Effector CD4-positive, alpha-beta T cell (primary cell): ENCODE measurements at places on chromosomes 13 and 19.
A peak's percentile ranks its signal among the peaks of the same experiment; 100 is the strongest.

- DNase-seq = peak; percentile 23
These were observed 6.1 kb upstream of the KANK2 start for GRCh38 chr19:11203194-11204075.

DNA sequence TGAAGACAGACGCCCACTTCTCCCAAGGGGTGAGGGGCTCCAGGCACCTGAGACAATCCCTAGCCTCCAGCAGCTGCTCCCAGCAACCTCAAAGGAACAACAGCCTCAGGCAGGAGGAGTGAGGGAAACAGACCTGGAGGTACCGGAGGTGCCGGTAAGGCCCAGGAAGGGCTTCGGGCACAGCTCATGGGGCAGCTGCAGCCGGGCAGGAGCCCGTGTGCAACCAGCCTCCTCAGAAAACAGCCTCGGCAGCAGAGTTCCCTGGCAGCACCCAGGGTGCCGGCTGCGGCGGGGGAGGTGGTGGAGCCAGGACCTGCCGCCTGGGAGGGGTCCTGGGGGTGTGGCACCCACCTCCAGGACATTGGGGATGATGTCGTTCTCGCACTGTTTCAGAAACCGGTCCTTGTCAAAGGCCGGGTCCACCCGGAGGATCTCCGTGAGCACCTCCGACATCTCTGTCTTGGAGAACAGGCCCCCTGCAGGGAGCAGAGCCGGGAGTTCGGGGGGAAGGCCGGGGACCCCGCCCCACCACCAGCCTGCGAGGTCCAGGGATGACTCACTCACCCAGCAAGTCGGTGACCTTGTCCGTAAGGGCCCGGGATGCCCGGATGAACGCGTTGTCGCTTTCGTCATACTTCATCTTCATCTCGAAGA lies 6.5 kb upstream of the CTXN1 start:
- no peak for DNase-seq

DNA sequence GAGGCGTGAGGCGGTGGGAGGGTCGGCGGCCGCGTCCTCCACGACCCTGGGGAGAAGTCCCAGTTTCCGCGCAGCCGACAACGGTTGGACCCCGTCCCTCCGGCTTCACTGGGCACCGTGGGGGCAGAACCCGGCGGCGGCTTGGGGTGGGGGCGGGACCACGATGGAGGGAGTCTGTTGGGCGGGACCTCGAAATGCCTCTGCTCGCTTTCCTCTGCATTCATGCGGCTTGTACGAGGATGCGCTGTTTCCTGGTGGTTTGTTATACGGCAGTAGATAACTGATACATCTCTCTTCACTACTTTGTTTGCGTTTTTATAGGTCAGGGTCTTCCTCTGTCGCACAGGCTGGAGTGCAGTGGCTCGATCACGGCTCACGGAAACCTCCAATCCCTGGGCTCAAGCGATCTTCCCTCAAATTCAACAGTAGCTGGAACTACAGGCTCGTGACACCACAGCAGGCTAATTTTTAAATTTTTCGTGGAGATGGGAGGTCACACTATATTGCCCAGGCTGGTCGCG lies 24.6 kb upstream of the ZNF846 start:
- peak; percentile 47 for DNase-seq

GRCh38 chr13:25232937-25233515 lies 54.3 kb downstream of the MTMR6 start:
- DNase-seq = no peak

DNA sequence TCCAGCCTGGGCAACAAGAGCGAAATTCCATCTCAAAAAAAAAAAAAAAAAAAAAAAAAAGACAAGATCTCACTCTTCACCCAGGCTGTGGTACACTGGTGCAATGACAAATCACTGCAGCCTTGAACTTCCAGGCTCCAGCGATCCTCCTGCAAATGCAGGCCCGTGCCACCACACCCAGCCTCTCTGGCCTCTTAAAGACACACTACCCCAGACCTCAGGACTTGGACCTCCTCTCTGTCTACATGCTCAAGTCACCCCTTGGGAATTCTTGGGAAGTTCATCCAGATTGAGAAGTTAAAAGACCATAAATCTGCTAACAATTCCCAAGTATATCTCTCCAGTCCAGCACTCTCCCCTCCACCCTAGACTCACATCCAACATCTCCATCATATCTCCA lies 10.6 kb upstream of the HIPK4 start:
- no peak for DNase-seq

DNA sequence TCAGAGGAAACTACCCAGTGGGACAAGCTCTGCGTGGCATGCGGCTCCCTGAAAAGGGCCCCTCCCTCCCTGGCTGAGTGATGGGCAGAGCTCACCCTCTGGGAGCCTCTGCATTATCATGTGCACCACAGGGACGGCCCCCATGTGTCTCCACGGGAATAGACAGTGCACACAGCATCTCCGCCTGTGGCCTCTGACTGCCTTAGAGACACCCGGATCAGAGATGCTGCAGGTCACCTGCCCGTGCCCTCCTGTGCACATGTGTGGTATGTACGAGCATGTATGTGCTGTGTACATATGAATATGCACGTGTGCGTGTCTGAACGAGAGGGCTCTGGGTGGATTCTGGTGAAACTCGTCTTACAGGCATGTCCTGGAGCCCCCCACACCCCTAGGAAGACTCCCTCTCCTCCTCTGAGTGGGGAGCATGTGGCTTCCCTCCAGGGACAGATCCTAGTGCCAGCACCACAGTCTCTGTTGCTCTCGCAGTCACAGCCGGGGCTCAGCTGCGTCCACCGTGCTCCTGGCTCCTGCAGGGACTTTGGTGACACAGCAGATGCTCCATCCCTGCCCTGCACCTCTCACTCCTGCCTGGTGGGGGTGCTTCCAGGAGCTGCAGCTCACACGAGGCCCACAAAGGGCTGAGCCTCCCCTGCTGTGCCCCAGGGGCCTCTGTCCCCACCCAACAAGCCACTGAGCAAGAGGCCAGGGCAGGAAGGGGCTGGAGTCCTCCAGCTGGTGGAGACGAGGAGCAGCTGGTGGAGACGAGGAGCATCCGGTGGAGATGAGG lies 19.6 kb downstream of the C13orf46 start:
- DNase-seq = no peak

DNA sequence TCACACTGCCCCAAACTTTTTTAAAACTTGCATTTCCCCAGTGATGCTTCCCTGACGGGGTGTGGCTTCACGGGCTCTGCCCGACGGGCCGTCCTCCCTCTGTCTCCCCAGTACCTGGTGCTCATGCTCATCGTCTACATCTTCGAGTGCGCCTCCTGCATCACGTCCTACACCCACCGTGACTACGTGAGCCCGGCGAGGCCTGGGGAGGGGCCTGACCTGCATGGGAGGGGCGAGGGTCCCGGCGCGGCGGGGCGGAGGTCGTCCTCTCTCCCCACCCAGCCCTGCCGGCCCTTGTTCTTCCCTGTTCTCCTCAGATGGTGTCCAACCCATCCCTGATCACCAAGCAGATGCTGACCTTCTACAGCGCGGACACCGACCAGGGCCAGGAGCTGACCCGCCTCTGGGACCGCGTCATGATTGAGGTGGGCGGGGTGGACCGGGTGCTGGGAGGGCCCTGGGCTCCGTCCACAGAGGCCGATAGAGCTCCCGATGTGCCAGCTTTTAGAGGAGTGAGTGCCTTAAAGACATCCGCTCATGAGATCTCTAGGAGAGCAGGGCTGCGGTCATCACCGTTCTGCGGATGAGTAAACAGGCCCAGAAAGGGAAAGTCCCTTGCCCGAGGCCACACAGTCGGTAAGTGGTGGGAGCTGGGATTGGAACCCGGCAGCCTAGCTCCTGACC lies 6.9 kb downstream of the UPK1A start:
- peak; percentile 11 for DNase-seq

GRCh38 chr19:13748169-13748828 lies 16.0 kb upstream of the MRI1 start:
- DNase-seq = no peak

- DNase-seq = no peak
These were observed 9.6 kb downstream of the CEBPA start for GRCh38 chr19:33292595-33293254.

DNA sequence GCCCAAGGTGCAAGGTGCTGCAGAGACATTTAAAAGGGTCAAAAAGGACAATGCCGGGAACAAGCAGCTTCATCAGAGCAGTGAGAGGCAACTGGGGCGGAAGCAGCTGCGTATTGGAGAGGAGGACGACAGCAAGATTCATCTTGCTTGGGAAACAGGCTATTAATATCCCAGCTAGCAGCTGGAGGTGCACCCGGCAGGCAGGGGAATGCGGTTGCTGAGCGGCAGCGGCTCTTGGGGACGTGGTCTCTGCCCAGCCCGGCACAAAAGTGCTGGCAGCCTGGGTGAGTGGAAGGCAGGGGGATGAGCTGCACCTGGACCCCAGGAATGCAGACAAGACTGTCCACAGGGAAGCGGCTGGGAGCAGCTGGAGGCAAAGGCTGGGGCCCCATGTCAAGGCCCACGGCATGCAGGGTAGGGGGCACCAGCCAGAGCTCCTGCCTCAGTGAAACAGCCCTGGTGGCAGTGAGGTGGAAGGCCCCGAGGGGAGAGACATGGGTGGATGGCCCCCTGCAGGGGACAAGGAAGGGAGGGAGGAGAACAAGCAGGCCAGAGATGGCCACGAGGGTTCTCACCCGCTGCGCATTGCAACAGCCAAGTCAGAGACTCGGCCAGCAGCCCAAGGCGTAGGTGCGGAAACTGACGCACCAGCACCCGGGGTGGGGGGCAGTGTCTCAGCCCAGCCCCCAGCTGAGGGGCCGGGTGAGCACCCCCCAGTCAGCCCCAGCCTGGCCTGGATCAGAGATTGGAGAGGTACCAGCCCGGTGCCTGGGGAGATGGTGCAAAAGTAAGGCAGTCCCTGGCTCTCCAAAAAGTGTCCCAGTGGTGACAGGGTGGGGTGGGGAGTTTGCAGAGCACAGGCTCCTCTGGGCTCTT lies 34.4 kb downstream of the PEPD start:
- DNase-seq = no peak

DNA sequence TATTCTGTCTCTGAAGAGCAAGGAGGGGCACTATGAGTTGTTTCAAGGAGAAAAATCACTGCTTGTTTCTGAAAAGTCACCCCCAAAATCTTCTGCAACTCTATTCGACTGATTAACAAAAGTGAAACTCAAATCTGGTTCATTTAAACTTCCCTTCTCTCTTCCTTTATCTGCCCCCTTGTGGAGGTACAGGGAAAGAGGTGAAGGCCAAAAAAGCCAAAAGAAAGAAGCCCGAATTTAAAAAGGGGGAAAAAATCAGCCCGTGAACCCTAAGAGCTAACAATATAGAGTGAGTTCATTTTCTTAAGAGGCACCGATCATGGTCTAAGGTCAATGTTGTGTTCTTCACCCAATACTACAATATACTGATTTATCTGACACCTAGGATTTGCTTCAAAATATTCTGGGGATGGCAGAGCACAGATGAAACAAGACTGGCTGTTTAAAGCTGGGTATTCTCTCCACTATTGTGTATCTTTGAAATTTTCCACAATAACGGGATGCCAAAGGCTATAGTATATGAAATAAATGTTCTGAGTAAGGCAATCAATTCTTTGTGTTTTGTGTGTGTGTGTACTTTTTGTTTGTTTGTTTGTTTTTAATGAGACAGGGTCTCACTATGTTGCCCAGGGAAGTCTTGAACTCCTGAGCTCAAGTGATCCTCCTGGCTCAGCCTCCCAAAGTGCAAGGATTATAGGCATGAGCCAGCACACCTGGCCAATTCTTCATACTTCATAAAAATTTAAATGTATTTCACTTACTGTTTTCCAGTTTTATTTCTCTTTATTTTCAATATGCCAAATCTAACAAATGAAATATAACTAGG lies 55.0 kb upstream of the EEF1AKMT1 start:
- DNase-seq = peak; percentile 37

GRCh38 chr19:38617283-38617763 lies 430 bp downstream of the MAP4K1 start:
- no peak for DNase-seq
